ENCODE measurements at places on chromosomes 2 and 18. TPM values are rescaled to one million over a fixed set of nuclear protein-coding genes. Genes with fewer than 3 reads are reported as not detected.

The NABP1 gene
- total RNA-seq: 50.3 TPM

The DYNAP gene
- not detected for total RNA-seq

The METTL5 gene
- total RNA-seq: 48.7 TPM

The PLGLB1 gene
- total RNA-seq: 0.96 TPM

The TNS1 gene
- total RNA-seq: 47.8 TPM

The IL1R1 gene
- total RNA-seq: 39.0 TPM
